Suppressor macrophage (primary cell): ENCODE measurements at places on chromosomes 6 and 20.

DNA sequence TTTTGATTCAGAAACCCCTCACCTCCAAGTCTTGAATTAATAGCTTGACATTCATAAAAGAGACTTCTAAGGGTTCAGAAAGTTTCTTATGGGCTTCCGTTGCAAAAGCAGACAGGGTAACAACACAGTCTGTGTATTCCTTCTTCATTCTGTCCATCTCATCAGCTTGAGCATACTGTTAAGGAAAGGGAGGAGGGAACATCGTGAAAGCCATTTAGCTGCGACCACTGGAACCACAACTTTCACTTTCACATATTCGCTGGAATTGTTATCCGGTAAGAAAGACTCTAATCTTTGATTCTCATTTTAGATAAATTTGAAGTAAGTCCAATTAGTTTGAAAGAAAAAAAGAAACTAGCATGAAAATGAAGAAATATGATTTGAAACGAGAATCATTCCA, 174.4 kb downstream of the SYNE1 start:
- peak; percentile 7 for DNase-seq

- no peak for DNase-seq
These were observed 30.8 kb upstream of the COL21A1 start for GRCh38 chr6:56278171-56278591.

DNA sequence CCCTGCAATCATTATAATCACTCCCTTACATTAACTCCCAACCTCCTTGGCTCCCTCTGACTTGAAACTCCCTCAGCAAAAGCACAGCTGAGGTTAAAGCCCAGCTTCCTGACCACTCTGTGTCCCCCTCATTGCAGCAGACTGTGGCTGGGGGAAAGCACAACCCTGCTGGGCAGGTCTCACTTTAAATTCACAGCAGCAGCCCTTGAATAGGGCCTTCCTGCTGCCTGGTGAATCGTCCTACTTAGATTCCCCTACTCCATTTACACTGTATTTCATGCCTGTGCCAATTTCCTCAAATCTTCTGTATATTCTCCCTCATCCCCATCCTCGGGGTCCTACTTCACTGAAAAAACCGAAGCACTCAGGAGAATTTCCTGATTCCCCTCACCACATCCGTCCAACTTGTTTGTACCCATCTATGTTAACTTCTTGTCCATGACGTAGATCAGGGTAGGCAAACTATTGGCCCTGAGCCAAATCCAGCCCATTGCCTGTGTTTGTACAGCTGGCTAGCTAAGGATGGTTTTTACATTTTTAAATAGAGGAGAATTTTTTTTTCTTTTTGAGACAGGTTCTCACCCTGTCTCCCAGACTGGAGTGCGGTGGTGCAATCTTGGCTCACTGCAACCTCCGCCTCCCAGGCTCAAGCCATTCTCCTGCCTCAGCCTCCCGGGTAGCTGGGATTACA, 31.5 kb upstream of the GCM1 start:
- DNase-seq, result peak; percentile 10

DNA sequence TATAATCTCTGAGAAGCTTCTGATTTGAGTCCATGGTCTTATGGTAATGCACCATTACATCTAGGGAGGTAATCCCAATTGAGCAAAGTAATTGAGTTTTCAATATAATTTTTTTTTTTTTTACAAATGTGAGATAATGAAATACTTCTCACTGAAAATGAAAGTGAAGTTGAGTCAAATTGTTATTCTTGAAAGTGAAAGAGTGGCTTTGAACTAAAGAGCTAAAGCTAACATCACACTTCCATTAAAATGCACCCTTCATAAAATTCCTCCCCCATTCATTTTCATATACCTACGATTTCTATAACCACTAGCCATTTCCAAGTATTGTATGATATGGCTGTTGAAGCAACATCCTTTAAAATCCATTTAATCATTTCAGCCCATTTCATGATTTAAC, 149.1 kb upstream of the IMPG1 start:
- no peak for DNase-seq

DNA sequence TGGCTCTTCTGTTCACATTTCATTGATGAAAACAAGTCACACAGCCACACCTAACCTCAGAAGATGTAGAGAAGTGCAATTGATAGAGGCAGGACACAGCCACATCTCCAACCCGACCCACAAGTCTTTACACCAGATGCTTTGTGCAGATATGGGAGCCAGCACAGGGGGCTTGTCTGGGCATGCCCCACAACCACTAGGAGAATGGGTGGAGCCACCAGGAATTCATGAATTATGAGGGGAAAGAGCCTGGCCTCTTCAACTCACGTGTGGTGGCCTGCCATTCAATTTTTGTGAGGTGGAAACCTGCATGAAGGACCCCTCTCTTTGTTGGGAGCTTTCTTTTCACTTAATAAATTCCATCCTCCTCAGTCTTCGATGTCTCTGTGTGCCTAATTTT, 79.1 kb downstream of the OGFRL1 start:
- DNase-seq, result no peak

GRCh38 chr6:56539527-56540105, 103.1 kb downstream of the DST start:
- no peak for DNase-seq

DNA sequence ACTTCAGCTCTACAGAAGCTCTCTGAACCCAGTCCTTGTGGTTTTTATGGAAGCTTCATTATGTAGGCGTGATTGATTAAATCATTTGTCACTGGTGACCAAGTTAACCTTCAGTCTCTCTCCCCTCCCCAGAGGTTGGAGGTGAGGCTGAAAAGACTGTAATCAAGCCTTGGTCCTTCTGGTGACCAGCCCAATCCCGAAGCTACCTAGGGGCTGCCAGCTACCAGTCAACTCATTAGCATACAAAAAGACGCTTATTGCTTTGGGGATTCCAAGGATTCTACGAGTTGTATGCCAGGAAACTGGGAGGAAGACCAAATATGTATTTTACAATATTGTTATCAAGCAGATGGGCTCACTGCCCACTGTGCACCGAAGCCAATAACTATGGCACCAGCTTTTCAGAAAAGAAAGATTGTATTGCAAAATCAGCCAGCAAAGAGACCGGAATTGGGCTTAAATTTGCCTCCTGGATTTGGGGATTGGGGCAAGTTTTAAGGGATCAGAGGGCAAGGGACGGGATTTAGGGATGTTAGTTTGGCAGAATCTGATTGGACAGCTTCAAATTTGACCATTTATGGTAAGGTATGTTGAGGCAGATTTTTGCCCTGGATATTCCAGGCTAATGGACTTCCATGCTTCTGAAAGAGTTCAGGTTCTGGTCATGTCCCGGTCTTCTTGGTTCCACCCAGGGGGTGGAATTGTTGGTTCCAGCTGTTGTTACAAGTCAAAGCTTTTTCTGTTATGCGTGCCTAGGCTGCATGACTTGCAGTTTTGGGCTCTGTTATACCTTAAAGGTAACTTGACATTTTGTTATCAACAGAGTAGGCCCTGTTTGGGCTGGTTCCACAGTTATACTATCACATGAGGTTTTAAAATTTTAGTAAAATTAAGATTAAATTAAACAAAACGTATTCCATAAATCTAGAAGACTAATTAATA, 167.4 kb downstream of the COL9A1 start:
- no peak for DNase-seq

DNA sequence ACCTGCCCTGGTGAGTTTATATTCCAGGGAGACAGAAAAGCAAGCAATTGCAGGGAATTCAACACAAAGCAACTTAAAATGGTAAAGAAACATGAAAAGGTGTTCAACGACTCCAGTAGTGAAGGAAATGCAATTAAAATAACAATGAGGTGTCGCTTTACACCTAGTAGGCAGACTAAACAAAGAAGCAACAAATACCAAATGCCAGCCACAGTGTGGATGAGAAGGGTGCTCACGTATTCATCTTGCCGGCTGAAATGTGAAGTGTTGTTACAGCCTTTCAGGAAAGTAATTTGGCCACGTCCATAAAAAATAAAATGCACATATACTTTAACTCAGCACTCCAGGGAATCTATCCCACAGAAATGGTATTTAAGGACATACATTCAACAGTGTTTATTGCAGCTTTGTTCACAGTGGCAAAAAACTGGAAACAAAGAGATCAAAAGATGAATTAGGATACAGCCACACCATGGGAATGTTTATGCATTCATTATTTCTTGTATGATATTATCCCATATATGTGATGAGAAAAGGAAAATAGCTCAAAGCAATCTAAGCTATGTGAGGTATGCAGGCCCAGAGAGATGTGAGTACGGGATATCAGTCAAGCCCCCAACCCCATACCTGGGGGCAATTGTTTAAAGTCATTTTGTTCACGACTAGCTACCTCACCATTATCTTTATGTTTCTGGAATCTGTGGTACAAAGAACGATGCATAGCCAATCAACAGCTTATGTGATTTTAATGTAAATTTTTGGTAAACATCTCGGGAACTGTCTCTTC, 266.0 kb upstream of the SOX4 start:
- no peak for DNase-seq

GRCh38 chr6:33425668-33426577, 6.1 kb downstream of the SYNGAP1 start:
- DNase-seq, result peak; percentile 93

- DNase-seq, result no peak
These were observed 760 bp downstream of the C6orf132 start for GRCh38 chr6:42141603-42142117.

DNA sequence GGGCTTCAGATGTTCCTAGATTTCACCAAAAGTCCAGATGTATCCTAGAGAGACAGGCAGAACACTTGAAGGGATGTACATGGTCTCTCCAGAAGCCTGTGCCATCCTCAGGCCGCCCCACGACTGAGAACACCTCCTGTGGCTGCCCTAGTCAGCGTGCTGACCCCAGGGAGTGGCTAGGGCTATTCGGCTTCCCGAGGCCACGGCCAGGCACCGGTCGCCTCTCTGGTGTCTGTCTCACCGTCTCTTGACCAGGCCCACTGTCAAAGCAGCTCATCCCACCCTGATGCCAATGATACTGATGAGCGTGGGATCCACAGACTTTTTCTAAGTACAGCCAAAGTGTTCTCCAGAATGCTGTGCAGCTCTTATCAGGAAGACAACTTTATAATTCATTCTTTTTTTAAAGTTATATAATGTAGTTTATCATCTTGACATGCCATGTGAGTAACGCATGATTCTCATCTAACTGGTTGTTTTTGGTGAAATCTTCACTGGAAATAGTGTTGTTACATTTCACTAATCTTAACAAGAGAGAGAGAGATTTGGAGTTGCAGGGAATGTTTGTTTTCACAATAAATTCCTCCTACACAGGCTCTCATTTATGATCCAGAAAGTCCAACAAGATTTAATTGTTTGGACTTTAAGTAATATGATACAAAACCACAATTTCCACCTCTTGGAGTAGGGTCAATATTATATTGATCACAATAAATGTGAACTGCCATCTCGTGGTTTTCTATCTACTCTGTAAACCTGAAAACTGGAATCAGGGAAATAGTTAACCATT, 41.7 kb upstream of the KLHL31 start:
- DNase-seq, result no peak

- no peak for DNase-seq
These were observed 286.9 kb upstream of the BMP2 start for GRCh38 chr20:6480328-6481200.

GRCh38 chr6:125304970-125305660, 3.3 kb upstream of the HDDC2 start:
- no peak for DNase-seq

- DNase-seq, result no peak
These were observed 400.0 kb upstream of the CDH4 start for GRCh38 chr20:60851826-60852704.

DNA sequence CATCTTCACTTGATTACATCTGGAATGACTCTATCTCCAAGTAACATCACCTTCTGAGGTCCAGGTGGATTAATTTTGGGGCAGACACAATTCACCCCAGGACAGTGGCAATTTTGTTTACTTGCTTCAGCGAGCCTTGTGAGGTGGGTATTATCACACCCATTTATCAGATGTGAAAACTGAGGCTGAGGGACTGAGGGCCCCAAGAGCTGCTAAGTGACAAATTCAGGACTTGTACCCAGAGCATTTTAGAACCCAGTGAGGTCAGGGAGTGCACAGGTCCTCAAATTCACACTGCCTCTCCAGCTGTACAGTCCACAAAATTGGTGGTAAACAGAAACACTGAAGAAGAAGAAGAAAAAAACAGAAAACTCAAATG, 125.2 kb upstream of the PMEPA1 start:
- no peak for DNase-seq

DNA sequence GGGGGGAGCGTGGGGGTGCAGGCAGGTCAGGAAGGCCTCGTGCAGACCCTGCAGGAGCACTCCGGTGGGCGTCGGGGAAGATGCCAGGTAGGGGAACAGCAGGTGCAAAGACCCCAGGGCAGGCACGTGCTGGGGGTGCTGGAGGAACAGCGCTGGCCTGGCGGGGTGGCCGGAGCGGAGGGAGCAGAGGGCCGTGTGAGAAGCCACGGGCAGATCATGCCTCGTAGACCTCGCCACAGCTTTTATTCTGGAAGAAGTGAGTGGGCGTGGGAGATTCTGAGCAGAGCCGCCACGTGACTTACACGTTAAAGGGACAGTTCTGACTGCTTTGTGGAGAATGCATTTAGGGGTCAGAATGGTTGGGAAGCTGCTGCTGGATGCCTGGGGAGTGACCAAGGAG, 9.3 kb downstream of the NTSR1 start:
- no peak for DNase-seq

GRCh38 chr20:56417911-56418310, 5.9 kb downstream of the CASS4 start:
- no peak for DNase-seq

- no peak for DNase-seq
These were observed 371.1 kb upstream of the POU3F2 start for GRCh38 chr6:98463038-98464000.
